ENCODE measurements at places on chromosomes 6 and 20. TPM values are rescaled to one million over a fixed set of nuclear protein-coding genes. Genes with fewer than 3 reads are reported as not detected.

Gene CST4
- total RNA-seq: not detected

GRCh38 chr20:37189416-37190016, 10.2 kb upstream of the MROH8 start:
- H3K27me3 ChIP-seq: no peaks in the 10 kb centered on the region
- H3K36me3 ChIP-seq: peaks cover 29% of the 10 kb centered on the region
- no peak overlapping the region for H3K27ac ChIP-seq
- DNase-seq: no peak
- H3K4me3 ChIP-seq: no peak overlapping the region

GRCh38 chr6:70353448-70353847, 50.6 kb upstream of the COL9A1 start:
- DNase-seq: no peak
- H3K36me3 ChIP-seq: no peaks in the 10 kb centered on the region

DNA sequence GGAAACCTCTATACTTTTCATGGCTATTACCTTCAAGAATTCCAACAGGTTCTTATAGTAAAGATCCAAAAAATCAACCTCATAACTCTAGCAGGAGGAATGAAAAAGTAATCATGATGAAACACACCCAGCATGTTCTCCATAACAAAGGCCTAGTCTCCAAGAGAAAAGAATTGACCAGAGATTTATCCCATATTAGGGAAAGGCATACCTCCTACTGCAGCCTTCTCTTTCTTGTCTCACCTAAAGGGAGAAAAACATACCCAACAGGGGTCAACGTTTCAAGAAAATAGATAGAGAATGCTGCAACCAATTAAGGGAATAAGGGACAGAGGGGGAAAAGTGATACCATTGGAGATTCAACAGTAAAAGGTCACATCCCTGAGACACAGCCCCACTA, 262.5 kb downstream of the FRK start:
- H3K36me3 ChIP-seq: no peaks in the 10 kb centered on the region
- no peak overlapping the region for H3K27ac ChIP-seq
- no peak overlapping the region for H3K4me3 ChIP-seq
- H3K4me1 ChIP-seq: no peaks in the 10 kb centered on the region
- no peak for DNase-seq

DNA sequence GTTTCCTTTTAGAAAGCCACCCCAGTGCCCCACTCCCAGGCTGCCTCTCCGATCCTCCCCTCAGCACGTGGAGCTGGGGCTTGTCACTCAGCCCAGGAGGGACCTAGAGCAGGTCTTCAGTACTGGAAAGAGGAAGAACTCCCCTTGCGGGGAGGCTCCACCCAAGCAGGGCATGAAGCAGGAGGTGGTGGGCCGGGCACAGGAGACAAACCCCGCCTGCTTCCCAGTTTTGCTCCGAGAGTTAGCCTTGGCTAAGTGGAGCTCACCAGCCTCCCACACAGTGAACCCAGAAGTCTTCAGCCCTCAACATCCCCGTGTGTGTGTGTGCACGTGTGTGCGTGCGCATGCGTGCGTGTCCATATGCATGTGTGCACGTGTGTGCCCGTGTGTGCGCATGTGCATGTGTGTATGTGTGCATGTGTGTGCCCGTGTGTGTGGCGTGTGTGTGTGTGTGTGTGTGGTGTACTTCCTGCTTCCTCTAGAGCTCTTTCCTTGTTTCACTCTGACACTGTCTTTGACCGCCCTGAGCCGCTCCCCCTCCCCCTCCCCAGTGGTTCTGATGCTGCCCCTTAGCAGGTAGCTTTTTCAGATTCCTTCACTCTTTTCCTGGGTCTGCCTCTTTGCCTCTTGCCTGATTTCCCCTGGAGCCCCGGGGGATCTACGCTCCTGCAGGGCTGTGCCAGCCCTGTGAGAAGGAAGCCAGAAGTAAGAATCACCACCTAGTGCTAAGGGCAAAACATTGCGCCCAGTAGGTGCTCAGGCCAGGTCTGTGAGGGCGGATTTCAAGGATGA, 239.8 kb downstream of the CDC5L start:
- no peaks in the 10 kb centered on the region for H3K27me3 ChIP-seq
- H3K36me3 ChIP-seq: no peaks in the 10 kb centered on the region

GRCh38 chr6:138227316-138227781, 9.1 kb upstream of the PBOV1 start:
- no peaks in the 10 kb centered on the region for H3K27me3 ChIP-seq
- H3K27ac ChIP-seq: no peak overlapping the region
- H3K4me3 ChIP-seq: no peak overlapping the region
- no peaks in the 10 kb centered on the region for H3K36me3 ChIP-seq
- H3K4me1 ChIP-seq: no peaks in the 10 kb centered on the region

DNA sequence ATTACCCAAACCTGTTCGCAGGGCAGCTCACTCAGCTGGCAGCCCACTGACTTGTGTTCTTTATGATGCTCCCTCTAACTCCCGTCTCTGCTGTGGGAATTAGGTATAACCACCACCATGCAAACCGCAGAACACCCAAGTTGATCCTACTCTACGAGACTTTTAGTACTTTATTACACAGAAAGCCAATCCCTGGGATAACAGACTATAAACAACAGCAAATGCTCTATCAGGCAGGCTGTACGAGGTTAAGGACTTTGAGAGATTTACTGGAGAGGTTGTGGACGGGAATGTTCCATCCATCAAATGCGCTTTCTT, 241.1 kb downstream of the FOXC1 start:
- DNase-seq: no peak
- H3K27me3 ChIP-seq: no peaks in the 10 kb centered on the region
- H3K4me1 ChIP-seq: no peaks in the 10 kb centered on the region
- H3K27ac ChIP-seq: no peak overlapping the region
- no peaks in the 10 kb centered on the region for H3K36me3 ChIP-seq

- H3K4me1 ChIP-seq: no peaks in the 10 kb centered on the region
- H3K4me3 ChIP-seq: no peak overlapping the region
- H3K27me3 ChIP-seq: no peaks in the 10 kb centered on the region
- H3K36me3 ChIP-seq: no peaks in the 10 kb centered on the region
- DNase-seq: no peak
Measured at GRCh38 chr6:69220375-69220774, 576.4 kb downstream of the LMBRD1 start.

- H3K4me1 ChIP-seq: no peaks in the 10 kb centered on the region
- no peaks in the 10 kb centered on the region for H3K36me3 ChIP-seq
- no peak for DNase-seq
- H3K27ac ChIP-seq: no peak overlapping the region
- no peak overlapping the region for H3K4me3 ChIP-seq
- H3K27me3 ChIP-seq: no peaks in the 10 kb centered on the region
Measured at GRCh38 chr6:154226461-154226860, 130.1 kb downstream of the IPCEF1 start.

DNA sequence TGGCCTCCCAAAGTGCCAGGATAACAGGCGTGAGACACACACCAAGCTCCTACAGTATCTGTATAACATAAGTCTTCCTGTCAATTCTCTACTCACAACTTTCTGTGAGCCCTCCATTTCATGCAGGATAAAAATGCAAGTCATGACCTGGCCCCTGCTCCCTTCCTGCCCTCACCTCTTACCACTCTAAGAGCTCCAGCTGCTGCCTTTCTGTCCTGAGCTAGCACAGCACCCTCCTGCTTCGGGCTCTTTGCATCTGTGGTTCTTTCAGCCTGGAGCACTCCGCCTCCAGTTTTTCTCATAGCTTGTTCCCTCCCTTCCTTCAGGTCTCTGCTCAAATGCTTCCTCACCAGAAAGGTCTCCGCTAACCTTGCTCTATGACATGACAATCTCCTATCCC, 23.7 kb upstream of the TRPC4AP start:
- H3K27ac ChIP-seq: no peak overlapping the region
- peaks cover 18% of the 10 kb centered on the region for H3K36me3 ChIP-seq

DNA sequence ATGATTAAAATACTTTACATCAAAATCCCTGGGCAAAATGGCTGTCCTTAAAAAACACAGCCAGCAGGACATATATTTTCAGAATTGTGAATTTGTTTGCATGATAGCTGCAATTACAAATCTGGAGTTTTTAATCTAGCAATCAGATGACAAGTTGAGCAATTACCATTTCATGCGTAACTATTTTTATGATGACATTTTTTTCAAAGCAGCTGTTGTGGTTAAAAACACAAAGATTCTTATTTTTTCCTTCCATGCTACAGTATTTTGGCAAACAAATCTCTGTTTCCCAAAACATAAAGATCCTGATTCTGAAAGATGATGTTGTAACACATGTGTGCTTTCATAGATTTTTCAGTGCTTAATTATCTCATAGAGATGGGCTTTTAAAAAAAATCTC, 90.2 kb downstream of the PHACTR1 start:
- H3K4me3 ChIP-seq: no peak overlapping the region
- DNase-seq: no peak
- no peaks in the 10 kb centered on the region for H3K27me3 ChIP-seq
- no peaks in the 10 kb centered on the region for H3K4me1 ChIP-seq
- H3K27ac ChIP-seq: no peak overlapping the region

Gene TRERF1
- total RNA-seq: 8.6 TPM
